ENCODE measurements at places on chromosomes 2 and 18. TPM values are rescaled to one million over a fixed set of nuclear protein-coding genes. Genes with fewer than 3 reads are reported as not detected.

DNA sequence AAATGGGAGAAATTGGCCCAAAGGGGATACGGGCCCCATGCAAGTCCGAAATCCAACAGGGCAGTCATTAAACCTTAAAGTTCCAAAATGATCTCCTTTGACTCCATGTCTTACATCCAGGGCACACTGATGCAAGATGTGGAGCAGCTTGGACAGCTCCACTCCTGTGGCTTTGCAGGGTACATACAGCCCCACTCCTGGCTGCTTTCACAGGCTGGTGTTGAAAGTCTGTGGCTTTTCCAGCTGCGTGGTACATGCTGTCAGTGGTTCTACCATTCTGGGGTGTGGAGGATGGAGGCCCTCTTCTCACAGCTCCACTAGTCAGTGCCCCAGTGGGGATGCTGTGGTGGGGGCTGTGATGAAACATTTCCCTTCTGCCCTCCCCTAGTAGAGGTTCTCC lies 8.6 kb upstream of the TMX3 start:
- DNase-seq = no peak
- H3K27me3 ChIP-seq = no peaks in the 10 kb centered on the region
- no peaks in the 10 kb centered on the region for H3K36me3 ChIP-seq
- no peak overlapping the region for H3K27ac ChIP-seq

DNA sequence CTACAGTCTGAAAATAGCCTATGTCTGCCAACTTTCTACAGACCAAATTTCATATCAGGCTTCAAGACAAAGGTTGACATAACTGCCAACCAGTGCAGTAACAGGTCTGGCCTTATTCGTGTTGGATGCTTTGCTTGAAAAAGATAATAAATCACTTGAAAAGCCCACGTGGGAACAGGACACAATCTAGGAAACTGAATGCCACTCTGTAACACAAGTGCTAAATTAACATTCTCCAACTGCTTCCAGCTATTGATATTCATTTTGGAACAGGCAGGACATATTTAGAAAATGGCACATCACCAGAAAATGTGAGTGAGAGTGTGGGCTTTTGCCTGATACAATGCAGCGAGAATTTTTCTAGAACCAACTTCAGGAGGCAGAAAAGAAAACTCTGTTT lies 165.9 kb upstream of the CCDC150 start:
- no peaks in the 10 kb centered on the region for H3K27me3 ChIP-seq
- H3K4me1 ChIP-seq = no peaks in the 10 kb centered on the region
- no peak overlapping the region for H3K4me3 ChIP-seq
- no peak overlapping the region for H3K27ac ChIP-seq
- DNase-seq = no peak
- H3K36me3 ChIP-seq = no peaks in the 10 kb centered on the region

DNA sequence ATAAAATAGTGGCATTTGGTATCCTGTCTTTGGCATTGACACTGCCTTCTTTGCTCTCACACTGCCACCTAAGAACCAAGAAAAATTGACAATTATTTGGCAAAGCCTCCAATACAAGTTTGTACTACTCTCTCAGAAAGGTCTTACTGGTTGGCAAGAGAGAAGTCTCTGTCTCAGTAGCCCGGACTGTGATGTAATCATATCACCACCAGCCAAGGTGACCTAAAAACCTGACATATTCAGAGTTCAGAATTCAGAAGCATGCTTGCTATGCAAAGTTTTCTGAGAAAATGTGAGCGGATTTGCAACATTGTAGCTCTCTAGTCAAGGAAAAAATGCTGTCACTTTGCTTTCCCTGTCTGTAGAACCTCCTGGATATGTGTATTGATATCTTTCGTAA lies 196.0 kb downstream of the CDH7 start:
- H3K27ac ChIP-seq = no peak overlapping the region
- H3K27me3 ChIP-seq = no peaks in the 10 kb centered on the region
- no peak overlapping the region for H3K4me3 ChIP-seq
- H3K4me1 ChIP-seq = no peaks in the 10 kb centered on the region
- H3K36me3 ChIP-seq = no peaks in the 10 kb centered on the region
- no peak for DNase-seq

GRCh38 chr2:206802654-206803514 lies 37.5 kb downstream of the FASTKD2 start:
- no peaks in the 10 kb centered on the region for H3K36me3 ChIP-seq
- H3K27me3 ChIP-seq = no peaks in the 10 kb centered on the region
- no peak for DNase-seq
- no peak overlapping the region for H3K4me3 ChIP-seq
- H3K27ac ChIP-seq = no peak overlapping the region
- H3K4me1 ChIP-seq = peaks cover 8% of the 10 kb centered on the region

DNA sequence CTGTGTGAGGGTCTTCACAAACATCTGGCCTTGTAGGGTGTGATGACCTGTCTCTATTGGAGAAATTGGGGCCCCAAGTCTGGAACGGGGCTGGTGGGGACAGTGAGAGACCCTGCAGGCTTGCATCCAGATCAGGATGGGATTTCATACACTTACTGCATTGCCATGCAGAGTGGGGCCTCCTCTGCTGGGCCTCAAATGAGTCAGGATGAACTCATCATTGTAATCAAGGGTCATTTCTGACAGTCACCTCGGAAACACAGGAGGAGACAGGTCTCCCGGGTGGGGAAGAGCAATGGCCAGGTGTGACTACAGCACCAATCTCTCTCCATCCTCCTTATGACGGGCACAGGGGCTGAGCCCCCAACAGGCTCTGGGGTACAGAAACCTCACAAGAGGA lies 48.1 kb upstream of the GALR1 start:
- DNase-seq = no peak
- H3K27ac ChIP-seq = no peak overlapping the region
- H3K4me1 ChIP-seq = no peaks in the 10 kb centered on the region
- no peaks in the 10 kb centered on the region for H3K27me3 ChIP-seq
- H3K36me3 ChIP-seq = no peaks in the 10 kb centered on the region

DNA sequence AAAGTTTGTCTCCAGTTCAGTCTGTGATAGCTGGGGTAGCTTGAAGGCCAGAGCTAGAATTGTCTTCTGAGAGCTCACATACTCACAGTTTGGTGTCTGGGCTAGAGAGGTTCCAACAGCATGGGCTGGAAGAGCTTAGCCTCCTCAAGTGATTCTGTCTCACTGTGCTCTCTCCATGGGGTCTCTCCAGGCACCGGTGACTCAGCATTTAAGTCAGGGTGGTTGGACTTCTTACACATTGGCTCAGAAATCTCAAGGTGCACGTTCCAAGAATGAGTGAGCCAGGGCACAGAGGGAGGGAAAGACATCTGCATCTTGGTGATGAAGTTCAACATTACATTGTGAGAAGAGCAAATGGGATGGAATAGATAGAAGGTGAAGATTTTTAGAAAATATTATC lies 207.3 kb upstream of the DDX18 start:
- H3K36me3 ChIP-seq = no peaks in the 10 kb centered on the region
- no peaks in the 10 kb centered on the region for H3K27me3 ChIP-seq
- DNase-seq = no peak
- H3K4me3 ChIP-seq = no peak overlapping the region

DNA sequence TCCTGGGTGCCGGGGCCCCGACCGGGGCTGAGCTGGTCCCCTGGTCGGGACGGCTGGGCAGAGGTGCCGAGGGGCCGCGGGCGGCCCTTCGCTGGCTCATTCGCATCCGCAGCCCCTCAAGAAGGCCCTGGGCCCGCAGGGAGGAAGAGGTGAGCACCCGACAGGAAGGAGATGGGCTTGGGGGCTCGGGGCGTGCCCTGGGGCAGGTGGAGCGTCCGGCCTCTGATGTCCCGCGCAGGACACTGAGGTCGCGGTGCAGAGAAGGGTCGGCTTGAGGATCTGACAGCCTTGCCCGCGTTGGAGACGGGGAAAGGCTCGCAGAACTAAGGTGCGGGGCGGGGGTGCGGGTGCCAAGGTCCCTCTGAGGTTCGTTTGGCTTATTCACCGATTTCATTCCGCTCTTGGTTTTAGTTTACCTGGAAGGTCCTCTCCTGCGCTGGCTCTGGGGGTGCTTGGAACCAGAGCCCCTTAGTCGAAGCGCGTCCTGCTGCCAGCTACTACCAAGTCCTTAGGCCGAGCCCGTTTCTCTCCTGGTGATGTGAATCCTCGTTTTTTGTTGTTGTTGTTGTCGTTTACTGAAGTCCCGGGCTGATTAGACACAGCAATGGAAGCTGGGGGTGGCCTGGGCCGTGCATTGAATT lies 18.9 kb upstream of the CD8A start:
- peak overlapping the region; percentile 61 for H3K4me3 ChIP-seq
- peaks cover 32% of the 10 kb centered on the region for H3K4me1 ChIP-seq
- DNase-seq = no peak

- DNase-seq = no peak
- H3K27me3 ChIP-seq = peaks cover 4% of the 10 kb centered on the region
- H3K4me1 ChIP-seq = no peaks in the 10 kb centered on the region
- H3K36me3 ChIP-seq = peaks cover 3% of the 10 kb centered on the region
- H3K4me3 ChIP-seq = no peak overlapping the region
- H3K27ac ChIP-seq = no peak overlapping the region
These were observed 62.7 kb upstream of the REV1 start for GRCh38 chr2:99552529-99552928.

DNA sequence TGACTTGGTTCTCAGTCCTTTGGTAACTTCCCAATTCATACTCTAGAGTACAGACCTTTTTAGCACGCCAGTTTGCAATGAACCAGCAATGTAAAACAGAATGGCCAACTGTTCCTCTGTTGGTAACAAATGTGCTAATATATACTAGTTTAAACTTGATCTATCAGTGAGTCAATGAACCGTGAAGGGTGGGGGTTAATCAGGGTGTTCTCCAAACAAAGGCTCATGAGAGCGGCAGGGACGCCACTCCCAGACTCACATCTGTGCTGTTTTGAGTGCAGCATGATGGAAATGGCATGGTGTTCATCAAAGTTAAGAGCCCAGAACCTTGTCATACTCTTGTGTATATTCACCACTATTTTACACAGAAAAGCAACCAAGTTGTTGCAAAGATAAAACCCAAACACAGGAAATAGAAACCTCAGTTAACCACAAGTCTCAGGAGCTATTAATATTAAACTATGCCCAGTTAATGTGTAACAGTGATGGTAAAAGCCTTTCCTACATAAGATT lies 70.3 kb downstream of the CERKL start:
- H3K36me3 ChIP-seq = no peaks in the 10 kb centered on the region
- peaks cover 8% of the 10 kb centered on the region for H3K27me3 ChIP-seq
- no peak for DNase-seq
- no peaks in the 10 kb centered on the region for H3K4me1 ChIP-seq
- no peak overlapping the region for H3K4me3 ChIP-seq

The GAL3ST2 gene
- not detected for total RNA-seq

The CCNT2 gene
- total RNA-seq = 35.2 TPM

The TUBB8B gene
- not detected for total RNA-seq

The MEX3C gene
- 38.5 TPM for total RNA-seq
